Spinal cord (tissue), 10 donors: ENCODE measurements at places on chromosomes 5 and 9. TPM values are rescaled to one million over a fixed set of nuclear protein-coding genes. Genes with fewer than 3 reads are reported as not detected.

Gene SLC36A2
- 0.24 TPM for polyA plus RNA-seq

Gene SOHLH1
- polyA plus RNA-seq: 0.43 TPM

Gene RECK
- 15.4 TPM for polyA plus RNA-seq

Gene ABO
- polyA plus RNA-seq: 0.81 TPM

Gene PRRX2
- polyA plus RNA-seq: 0.52 TPM

Gene TLX3
- 11.1 TPM for polyA plus RNA-seq

Gene COL5A1
- polyA plus RNA-seq: 79.4 TPM

Gene LCN15
- polyA plus RNA-seq: 0.14 TPM

Gene GFM2
- polyA plus RNA-seq: 36.2 TPM

Gene C9orf40
- polyA plus RNA-seq: 19.4 TPM

Gene N4BP3
- 11.3 TPM for polyA plus RNA-seq

Gene PKD2L2
- 0.21 TPM for polyA plus RNA-seq

Gene SMIM33
- polyA plus RNA-seq: not detected

DNA sequence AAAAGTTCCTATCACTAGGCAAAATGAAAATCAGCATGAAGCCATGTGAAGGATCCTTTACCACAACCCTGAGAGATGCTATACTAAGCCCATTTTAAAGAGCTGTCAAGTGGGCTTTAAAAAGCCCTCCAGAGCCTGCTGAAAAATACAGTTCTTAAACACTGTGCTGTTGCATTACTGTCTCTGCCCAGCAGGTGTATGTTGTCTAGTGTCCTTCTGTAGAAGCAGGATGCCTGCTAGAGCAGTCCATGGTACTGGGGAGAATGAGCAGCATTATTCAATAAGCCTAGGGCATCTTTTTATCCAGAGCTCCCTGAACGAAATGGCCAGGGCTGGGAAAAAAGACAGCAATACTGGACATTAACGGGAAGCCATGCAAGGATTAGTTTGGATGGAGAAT lies 126.2 kb upstream of the PLCXD3 start:
- no peak for DNase-seq

DNA sequence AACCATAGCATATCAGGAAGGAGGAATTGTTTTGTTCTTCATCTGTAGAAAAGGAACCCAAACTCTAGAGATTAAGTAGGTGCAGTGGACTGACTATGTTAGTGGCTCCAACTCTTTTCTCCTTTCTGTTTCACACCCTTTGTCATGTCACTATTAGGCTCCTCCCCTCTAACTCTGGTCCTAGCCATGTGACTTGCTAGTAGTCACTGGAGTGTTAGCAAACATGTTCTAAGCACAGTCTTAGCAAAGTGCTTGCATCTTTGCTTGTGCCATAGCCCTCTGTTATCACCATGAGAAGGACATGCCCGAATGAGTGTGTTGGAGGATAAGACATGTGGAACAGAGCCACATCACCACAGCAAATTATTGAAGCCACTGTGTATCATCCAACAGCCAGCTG lies 55.4 kb upstream of the PPP3R2 start:
- no peak for DNase-seq

DNA sequence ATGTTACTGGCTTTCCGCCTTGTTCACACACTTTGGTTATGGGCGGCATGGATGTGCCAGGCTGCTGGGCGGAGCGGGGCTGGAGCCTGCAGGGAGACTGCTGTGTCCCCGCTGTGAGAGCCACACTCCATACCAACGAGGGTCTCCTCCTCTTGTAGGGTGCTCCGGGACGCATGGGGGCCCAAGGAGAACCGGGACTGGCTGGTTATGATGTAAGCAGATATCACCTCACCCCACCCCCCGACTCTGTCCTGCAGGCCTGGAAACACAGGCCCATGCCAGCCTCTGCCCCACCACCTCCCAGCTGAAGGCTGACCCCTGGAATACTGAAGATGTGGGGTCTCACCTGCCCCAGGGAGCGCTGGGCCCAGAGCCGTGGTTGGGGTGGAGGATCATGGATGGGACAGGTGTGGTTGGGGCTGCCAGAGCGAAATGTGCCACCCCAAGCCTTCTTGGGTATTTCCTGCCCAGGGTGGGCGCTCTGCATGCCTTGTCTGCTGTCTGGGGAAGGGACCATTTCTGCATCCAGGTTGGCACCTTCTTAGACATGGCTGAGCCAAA lies 39.3 kb upstream of the ORM1 start:
- DNase-seq: no peak

DNA sequence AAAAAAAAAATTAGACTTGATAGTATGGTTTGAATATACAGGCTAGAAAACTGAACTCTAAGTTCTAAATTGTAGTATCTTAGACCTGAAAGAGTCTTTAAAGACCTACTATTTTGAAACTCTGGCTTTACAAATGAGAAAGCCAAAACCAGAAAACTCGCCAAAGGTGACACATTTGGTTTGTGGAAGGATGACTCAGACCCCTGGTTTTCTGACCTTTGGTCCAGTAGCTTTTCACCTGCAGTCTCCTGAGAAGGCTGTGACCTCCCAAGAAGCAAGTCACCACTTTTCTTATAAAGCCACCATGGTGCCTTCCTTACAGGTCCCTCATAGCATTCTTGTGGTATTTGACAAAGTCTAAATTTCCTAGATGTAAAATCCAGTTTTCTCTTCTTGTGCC lies 102.1 kb upstream of the CEP78 start:
- no peak for DNase-seq

GRCh38 chr5:89988129-89988810 lies 421.3 kb downstream of the CETN3 start:
- no peak for DNase-seq

DNA sequence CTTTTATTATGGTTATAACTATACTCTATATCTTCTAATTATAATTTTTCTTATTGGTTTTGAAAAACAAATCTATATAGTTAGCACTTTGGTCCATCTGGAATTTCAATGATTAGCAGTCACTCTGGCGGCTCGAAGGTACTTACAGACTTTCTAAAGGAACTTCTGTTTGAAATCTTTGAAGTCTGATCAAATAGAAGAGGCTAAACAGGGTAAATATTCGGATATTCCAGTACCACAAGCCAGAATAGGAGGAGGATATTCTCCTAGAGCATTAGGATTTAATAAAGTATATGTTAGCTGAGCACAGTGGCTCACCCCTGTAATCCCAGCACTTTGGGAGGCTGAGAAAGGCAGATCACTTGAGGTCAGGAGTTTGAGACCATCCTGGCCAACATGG lies 38.7 kb upstream of the HSD17B3 start:
- DNase-seq: no peak

GRCh38 chr9:74494490-74494889 lies 2.6 kb upstream of the RORB start:
- DNase-seq: no peak

GRCh38 chr9:82021198-82021597 lies 32.6 kb downstream of the SPATA31D1 start:
- no peak for DNase-seq

DNA sequence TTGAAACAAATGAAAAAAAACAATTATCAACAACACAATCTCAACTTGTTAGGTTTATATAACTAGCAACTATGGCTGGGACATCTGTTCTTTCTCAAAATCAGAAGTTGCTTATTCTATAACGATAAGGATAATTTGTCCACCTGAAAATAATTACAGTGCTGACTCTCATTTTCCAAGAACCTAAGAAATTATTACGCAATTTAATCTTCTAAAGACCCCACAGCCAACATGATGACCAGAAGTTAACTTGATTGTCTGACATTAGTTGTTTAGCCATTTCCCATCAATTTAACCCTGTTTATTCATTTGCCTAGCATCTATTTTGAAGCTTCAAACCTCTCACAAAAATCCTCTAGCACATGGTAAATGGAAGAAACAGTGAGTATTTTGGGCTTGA lies 293.8 kb downstream of the ELAVL2 start:
- DNase-seq: no peak

DNA sequence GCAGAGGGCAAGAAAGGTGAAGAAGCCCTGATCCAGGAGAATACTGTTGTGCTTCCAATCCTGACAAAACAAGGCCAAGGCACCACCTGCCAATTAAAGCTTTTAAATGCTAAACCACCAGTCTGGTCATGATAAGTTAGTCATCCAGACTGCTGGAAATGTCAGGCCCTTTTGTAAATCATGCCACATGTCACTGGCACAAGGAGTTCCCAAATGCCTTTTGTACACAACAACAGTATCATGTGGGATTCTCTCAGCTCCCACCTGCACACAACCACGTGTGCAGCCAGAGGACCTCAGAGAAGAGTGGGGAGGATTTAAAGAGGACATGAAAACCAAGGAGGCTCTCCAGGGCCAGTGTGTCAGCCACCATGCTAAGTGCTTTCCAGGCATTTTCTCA lies 99.3 kb downstream of the CDK5RAP2 start:
- DNase-seq: no peak

- no peak for DNase-seq
Observed at GRCh38 chr5:34750206-34750605, 88.8 kb upstream of the TTC23L start.

GRCh38 chr5:131430794-131431193 lies 166.9 kb downstream of the CDC42SE2 start:
- DNase-seq: no peak

GRCh38 chr5:157215514-157216167 lies 35.0 kb downstream of the ITK start:
- no peak for DNase-seq

DNA sequence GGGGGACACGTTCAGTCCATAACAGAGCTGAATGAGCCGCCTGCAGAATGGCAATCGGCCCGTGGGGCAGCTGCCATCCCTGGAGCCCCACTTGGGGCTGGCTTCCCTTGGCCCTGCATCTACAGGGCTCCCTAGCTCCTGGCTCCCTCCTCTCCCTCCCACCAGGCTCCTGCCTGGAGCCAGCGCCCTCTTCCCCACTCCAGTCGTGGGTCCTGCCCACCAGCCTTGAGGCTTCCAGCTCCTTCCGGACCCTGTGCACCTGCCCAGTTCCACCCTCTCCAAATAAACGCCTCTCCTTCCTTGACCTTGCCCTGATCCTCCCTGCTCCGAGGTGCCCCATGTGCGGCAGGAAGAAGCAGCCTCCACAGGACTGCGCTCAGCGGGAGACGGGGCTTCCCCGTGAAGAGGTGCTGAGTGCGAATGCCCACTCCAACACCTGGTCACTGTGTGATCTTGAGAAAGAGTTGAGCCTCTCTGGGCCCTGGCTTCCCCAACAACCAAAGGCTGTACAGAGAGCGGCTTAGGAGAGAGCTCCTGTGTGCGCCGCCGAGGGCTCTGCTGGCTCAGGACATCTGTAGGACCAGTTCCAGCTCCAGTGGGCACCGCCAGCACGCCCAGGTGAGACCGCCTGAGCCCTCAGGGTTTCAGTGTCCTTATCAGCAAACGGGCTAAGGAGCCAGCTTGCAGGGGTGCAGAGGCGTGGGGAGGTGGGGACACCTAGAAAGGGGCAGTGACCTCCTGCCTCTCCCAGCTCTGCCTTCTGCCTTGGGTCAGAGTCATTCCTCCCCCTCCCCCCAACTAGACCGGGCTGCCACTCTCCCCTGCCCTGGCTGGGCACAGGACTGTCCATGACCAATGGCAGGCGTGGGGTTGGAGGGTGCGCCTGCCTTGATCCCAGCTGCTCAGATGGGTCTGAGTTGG lies 12.1 kb downstream of the C9orf50 start:
- no peak for DNase-seq

- no peak for DNase-seq
Observed at GRCh38 chr9:80794197-80794596, 895.1 kb downstream of the TLE1 start.

DNA sequence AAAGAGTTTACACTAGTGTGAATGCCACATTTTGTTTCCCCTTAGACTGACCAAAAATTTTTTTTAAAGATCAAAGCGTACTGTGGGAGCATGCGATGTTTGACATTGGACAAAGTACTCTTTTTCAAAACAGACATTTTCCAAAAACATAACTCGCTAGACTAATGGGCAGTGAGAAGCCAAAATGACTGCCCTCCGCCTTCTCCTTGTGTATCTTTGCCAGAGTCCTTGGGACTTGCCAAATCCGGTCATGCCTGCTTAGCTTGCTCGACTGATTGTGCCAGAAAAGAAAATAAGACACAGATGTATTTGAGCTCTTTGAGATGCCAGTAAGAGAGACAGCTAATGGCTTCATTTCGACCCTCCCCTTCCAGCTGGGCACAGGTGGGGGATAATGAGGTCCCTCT lies 157.5 kb downstream of the MAPKAP1 start:
- peak; percentile 79 for DNase-seq

- no peak for DNase-seq
Observed at GRCh38 chr5:3194684-3195083, 400.9 kb upstream of the IRX1 start.

DNA sequence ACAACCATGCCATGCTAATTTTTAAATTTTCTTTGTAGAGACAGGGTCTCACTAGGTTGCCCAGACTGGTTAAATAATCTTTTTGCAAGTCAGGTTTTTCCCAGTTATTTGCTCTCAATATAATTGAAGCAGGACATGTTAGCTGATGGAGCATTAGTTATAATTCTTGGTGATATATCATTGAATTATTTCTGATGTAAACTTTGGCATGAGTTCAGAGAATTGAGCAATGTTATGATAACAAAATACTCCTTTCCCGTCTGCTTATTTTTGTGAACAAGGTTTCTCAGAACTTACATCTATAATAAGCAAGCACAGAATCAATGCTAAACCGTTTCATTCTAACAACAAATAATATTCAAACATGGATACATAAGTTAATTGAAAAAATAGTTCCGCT lies 37.8 kb downstream of the BHMT start:
- no peak for DNase-seq

DNA sequence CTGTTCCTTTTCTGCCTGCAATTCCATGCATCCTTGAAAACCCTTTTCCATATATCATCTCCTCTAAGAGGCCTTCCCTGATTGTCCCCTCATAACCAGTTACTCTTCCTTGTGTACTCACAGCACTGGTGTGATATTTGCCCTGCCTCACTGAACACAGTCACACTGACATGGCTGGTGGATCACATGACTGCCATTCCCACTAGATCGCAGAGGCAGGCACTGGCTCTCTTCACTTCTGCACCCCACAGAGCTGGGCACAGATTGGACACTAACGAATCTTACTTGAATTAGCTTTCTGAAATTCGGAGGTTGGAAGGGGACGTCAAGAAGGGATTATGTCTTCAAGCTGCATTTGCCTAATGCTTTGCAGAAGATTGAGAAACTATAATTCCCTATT lies 208.0 kb downstream of the PAPPA start:
- no peak for DNase-seq
